ENCODE measurements at places on chromosomes 4 and X. TPM values are rescaled to one million over a fixed set of nuclear protein-coding genes. Genes with fewer than 3 reads are reported as not detected.

GRCh38 chr4:184416913-184417734, 57.2 kb downstream of the IRF2 start:
- DNase-seq = peak; percentile 76
- H3K36me3 ChIP-seq = peaks cover 75% of the 10 kb centered on the region
- H3K27ac ChIP-seq = peak overlapping the region; percentile 90
- H3K4me3 ChIP-seq = peak overlapping the region; percentile 66

Gene BEND4
- total RNA-seq = 0.19 TPM

DNA sequence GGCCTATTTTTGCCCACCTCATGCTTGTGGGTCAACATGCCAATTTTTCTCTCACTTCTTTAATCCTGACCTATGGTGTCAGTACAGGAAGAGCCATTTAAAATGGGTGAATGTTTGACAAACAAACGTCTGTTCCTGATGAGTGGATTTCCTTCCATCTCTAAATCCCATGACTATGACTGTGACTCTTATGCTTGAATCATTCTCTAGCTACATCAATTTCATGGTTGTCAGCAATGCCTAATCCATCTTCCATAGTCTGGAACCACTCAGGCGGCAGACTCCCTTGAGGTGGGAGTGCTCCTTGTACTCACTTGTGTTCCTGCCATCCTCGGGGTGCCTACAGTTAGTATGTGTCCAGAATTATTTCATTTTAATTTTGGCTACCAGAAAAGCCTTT, 194.9 kb upstream of the RPS6KA3 start:
- no peaks in the 10 kb centered on the region for H3K27me3 ChIP-seq
- H3K4me3 ChIP-seq = no peak overlapping the region
- DNase-seq = no peak
- peaks cover 2% of the 10 kb centered on the region for H3K36me3 ChIP-seq
- H3K4me1 ChIP-seq = peaks cover 21% of the 10 kb centered on the region

Gene TRMT2B
- 25.4 TPM for total RNA-seq

GRCh38 chr4:140854168-140854567, 98.0 kb upstream of the TBC1D9 start:
- no peak overlapping the region for H3K4me3 ChIP-seq
- no peaks in the 10 kb centered on the region for H3K4me1 ChIP-seq

- H3K4me1 ChIP-seq = peaks cover 17% of the 10 kb centered on the region
- DNase-seq = no peak
- no peaks in the 10 kb centered on the region for H3K27me3 ChIP-seq
- H3K27ac ChIP-seq = no peak overlapping the region
These were observed 35.3 kb downstream of the ARFIP1 start for GRCh38 chr4:152815078-152815477.

Gene MAGEA8
- not detected for total RNA-seq

Measured in activated CD4-positive, alpha-beta T cell treated with anti-CD3 and anti-CD28 coated beads, Interleukin-2, amount 10 ng/mL, durations not matched to agents 7 days and 5 days (primary cell).